ENCODE measurements at places on chromosomes 7 and 10.

DNA sequence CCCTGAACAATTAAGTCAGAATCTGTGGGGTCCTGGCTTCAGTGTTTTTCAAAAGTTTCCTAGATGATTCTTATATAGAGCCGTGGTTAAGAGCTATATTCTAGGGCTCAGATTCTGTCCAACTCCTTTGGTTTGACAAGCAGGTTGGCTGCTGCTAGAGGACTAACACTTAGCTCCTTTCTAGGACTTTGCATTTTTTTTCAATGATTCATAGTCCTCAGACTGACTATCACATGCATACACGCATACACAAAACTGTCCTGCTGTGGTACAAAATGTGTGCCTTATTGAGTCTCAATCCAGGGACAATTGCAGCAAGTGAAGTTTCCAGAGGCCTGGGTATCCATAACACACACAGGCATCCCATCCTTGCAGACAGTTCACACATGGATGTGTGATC lies 392.0 kb downstream of the NRG3 start:
- DNase-seq = peak; percentile 65

DNA sequence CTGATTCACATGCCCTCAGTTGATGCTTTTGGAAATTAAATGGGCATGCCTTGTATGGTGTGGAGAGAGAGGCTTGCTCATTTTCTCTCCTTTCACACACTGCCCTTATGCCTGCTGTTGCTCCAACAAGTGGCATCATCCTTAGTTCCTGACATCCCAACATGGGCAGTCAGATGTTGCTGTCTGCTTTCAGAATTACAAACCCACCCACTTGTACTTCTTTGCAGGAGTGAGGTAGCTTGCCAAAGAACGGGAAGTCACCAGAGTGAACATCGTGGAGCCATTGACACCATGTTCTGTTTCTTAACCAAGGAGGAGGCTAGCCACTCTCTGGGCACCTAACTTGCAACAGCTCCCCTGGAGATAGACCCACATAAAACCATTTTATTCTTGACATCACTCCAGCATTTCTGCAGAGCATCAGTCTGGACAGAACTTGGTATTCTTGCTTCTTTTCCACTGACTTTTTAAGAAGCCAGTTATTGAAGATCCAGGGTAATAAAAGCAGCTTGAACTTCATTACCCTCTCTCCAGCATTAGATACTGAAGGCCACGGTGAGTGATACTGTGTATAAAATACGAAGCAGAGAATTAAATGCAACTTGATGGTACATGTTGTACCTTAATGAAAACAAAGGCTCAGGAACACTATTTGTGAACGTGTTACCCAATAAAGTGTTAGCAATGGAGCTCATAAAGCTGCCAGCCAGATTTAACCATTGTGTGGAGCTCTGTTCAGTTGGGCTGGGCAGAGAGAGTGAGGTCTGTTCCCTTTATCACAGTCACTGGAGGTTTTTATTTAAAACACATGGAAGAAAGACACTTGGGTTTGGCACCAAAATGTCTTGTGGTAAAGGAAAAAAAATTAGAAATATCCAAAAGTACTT lies 195.8 kb upstream of the HABP2 start:
- DNase-seq = no peak

DNA sequence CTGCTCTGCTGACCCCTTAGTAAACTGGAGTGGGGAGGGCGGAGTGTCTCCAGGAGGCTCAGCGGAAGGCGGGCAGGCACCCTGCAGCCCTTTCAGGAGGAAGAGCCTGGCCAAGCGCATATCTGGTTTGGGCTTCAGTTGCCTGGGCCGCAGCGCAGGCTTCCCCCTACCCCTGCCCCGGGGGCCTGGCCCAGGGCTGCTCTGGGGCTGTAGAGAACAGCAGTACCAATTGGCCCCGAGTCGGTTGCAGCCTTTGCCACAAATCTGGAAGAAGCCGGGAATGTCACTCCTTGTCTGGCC lies 28.1 kb upstream of the JAKMIP3 start:
- no peak for DNase-seq

DNA sequence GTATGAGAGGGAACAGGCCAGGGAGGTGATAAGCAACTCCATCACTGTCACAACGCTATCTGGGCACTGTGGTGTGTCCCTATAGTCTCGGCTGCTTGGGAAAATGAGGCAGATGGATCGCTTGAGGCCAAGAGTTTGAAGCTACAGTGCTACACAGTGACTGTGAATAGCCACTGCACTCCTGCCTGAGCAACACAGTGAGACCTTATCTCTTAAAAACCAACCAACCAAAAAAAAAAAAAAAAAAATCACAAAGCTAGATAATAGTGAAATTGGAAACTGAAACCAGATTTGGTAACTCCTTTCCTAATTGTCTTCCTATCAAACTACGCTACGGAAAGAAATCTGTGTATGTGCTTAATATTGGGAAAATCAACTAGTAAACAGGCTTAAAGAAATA lies 14.1 kb downstream of the MICU1 start:
- no peak for DNase-seq

DNA sequence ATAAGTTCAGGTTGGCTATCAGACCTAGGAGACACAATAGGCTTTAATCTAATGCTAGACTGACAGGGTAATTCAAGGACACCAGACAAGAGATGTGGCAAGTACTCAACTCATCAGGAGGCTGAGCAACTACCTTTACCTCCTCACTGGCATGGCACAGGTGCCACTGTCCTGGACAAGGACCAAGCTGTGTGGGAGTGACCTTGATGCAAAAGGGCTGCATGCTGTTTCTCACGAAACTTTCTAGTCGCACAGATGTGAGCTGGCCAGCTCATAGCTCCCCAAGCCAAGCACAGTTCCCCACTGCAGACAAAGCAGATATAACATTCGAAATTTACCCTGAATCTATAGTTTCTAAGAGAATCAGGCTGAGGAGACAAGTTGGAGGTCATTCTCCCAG lies 207.6 kb upstream of the GHITM start:
- DNase-seq = no peak

- DNase-seq = no peak
Measured at GRCh38 chr10:77404810-77405209, 232.8 kb downstream of the KCNMA1 start.

GRCh38 chr7:140249036-140249806 lies 72.4 kb upstream of the KDM7A start:
- no peak for DNase-seq

DNA sequence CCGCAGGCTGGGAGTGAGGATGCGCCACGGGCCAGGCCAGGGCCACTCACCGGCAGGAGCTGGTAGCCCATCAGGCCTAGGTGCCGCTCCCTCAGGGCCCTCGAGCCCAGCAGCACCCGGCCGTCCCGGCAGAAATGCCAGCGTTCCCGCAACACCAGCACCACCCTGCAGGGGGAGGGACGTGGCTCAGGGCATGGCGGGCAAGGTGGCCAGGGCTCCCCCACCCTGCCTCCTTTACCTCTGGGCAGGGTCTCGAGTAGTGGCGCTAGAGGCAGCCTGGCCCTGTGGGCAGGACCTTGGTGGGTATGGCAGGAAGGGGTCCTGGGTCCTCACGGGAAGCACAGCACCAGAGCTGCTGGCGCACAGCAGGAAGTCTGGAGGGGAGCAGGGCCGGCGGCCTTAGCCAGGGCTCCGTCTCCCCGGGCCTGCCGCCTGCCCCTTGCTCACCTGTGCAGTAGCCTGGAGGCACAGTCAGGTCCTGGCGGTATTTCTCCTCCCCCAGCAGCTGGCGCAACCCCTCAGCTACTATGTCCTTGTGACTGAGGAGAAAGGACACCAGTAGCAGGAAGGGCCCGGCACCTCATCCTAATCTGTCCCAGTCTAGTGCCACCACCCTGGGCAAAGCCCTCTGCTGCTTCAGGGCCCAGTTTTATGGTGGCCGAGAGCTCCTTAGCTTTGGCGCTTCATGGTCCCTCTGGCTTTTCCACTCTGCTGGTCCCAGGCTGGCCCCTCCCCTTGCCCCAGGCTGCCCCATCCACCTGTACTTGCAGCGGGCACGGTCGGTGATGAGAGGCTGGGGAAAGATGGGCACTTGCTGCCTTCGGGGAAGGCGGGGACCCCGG lies 3.5 kb downstream of the FASTK start:
- DNase-seq = no peak

GRCh38 chr7:13874783-13875182 lies 114.7 kb downstream of the ETV1 start:
- no peak for DNase-seq

- no peak for DNase-seq
Measured at GRCh38 chr10:73494213-73494612, 1.6 kb downstream of the PPP3CB start.

GRCh38 chr10:75238182-75239095 lies 2.7 kb upstream of the COMTD1 start:
- DNase-seq = no peak

DNA sequence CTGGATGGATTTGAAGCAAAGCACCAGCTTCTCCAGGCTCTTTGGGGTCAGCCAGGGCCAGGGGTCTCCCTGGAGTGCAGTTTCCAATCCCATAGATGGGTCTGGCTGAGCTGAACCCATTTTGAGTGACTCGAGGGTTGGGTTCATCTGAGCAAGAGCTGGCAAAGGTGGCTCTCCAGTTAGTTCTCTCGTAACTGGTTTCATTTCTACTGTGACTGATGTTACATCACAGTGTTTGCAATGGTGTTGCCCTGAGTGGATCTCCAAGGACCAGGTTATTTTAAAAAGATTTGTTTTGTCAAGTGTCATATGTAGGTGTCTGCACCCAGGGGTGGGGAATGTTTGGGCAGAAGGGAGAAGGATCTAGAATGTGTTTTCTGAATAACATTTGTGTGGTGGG lies 14.2 kb downstream of the LEP start:
- no peak for DNase-seq

DNA sequence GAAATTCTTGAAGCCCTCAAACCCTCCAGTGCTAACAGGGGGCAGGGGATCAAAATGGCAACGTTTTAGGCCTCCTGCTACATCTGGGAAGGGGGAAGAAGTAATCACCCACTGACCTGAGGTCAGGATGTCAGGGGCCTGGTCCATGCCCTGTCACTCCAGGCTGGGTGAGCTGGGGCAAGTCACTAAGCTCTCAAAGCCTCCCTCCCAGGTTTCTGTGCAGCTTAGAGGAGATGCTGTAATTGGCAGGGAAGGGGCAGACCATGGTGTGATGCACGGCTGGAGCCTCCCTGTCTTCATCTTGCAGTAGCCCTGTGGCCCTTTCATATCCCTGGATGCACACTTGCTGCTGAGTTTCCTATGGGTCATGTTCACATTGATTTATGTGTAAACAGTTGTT lies 27.2 kb downstream of the LEP start:
- no peak for DNase-seq

All from RCC 7860 (cell line).